ENCODE measurements at places on chromosomes 11 and 22.

DNA sequence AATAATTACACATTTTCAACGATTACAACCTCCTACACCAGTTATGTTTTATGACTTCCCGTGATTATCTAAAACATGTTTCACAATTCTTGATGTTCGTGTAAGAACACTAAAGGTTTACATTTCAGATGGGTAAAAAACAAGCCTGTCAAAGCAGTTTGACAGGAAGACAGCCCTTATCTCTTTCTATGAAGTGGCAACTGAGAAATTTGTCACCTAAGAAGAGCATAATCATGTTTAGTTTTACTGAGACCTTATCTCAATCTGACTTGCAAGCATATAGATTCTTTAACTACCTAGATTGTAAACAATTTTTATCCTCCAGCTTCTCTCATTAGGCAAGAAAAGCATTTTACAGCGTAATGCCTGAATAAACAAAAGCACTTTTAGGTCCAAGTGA is 218.4 kb upstream of the ZBED5 start:
- H3K27me3 ChIP-seq = peaks cover 20% of the 10 kb centered on the region
- no peaks in the 10 kb centered on the region for H3K36me3 ChIP-seq
- no peak for DNase-seq
- H3K4me3 ChIP-seq = no peak overlapping the region
- peaks cover 40% of the 10 kb centered on the region for H3K4me1 ChIP-seq

DNA sequence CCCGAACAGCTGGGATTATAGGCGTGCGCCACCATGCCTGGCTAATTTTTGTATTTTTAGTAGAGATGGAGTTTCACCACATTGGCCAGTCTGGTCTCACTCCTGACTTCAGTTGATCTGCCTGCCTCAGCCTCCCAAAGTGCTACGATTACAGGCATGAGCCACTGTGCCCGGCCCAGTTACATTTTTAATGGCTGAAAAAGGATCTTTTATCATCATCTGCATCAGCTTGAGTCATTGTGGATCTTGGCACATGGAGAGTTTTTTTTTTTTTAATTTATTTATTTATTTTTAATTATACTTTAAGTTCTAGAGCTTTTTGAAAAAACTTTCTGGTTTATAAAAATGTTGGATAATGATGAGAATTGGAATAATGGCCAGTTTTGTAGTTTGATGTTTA is 8.6 kb downstream of the IGHMBP2 start:
- H3K27ac ChIP-seq = no peak overlapping the region
- H3K27me3 ChIP-seq = no peaks in the 10 kb centered on the region
- no peaks in the 10 kb centered on the region for H3K4me1 ChIP-seq
- DNase-seq = no peak

GRCh38 chr22:38937541-38937940 is 19.9 kb upstream of the APOBEC3A start:
- peaks cover 46% of the 10 kb centered on the region for H3K4me1 ChIP-seq
- H3K27me3 ChIP-seq = peaks cover 28% of the 10 kb centered on the region
- peak overlapping the region; percentile 21 for H3K27ac ChIP-seq
- H3K36me3 ChIP-seq = no peaks in the 10 kb centered on the region

GRCh38 chr22:30968015-30968923 is at the start of gene MORC2:
Gene MORC2 (minus strand): TSS chr22:30968774. CDS start chr22:30967889, 885 bp downstream.
- H3K27ac ChIP-seq = peak within 1 kb of the TSS; percentile 92
- H3K36me3 ChIP-seq = peaks cover 97% of the 10 kb centered on the region
- H3K4me1 ChIP-seq = peaks cover 18% of the 10 kb centered on the region
- DNase-seq = no peak
- H3K4me3 ChIP-seq = peak within 1 kb of the TSS; percentile 89
- peaks cover 3% of the 10 kb centered on the region for H3K27me3 ChIP-seq

DNA sequence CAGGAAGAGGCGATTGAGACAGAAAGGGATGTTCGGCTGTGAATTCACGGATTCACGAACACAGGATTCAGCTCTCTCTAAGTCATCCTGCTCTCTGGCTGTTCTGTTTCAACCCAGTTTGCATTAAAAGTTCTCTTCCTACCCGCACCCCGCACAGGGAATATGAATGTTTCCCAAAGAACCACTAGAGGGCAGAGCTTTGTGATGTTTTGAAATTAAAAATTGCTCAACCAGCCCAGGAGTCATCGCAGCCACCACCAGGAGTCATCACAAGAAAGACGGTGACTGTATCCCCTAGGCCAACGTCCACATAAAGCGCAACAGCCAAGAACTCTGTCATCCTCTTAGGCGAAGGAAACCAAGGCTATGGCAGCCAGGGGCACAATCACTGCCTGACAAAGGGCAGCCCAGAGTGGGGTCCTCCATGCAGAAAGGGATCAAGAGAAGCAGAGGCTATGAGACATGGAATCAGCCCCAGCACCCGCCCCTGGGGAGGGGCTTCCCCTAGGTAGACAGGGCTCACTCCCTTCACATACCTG is 122.4 kb downstream of the WT1 start:
- no peak for DNase-seq
- H3K27ac ChIP-seq = peak overlapping the region; percentile 98
- H3K36me3 ChIP-seq = peaks cover 4% of the 10 kb centered on the region
- H3K27me3 ChIP-seq = no peaks in the 10 kb centered on the region
- peak overlapping the region; percentile 77 for H3K4me3 ChIP-seq
- peaks cover 97% of the 10 kb centered on the region for H3K4me1 ChIP-seq

DNA sequence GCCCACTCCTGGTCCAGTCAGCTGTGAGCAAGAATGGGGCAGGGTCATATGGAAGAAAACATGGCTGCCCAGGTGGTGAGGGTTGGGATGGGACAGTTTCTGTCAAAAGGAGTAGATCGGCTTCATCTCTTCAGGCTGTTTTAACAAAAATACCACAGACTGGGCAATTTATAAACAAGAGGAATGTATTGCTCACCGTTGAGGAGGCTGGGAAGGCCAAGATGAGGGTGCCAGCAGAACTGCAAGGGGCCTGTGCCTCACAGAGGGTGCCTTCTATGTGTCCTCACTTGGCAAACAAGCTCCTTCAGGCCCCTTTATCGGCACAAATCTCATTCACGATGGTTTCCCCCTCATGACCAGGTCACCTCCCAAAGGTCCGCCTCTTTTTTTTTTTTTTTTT is 18.1 kb upstream of the RELT start:
- H3K4me1 ChIP-seq = peaks cover 4% of the 10 kb centered on the region
- H3K36me3 ChIP-seq = peaks cover 48% of the 10 kb centered on the region
- H3K27me3 ChIP-seq = peaks cover 5% of the 10 kb centered on the region

- no peak overlapping the region for H3K27ac ChIP-seq
- no peak for DNase-seq
- no peaks in the 10 kb centered on the region for H3K36me3 ChIP-seq
- H3K4me3 ChIP-seq = peak overlapping the region; percentile 73
- H3K4me1 ChIP-seq = peaks cover 14% of the 10 kb centered on the region
Observed at GRCh38 chr22:46025973-46026898, 49.3 kb upstream of the WNT7B start.

- no peaks in the 10 kb centered on the region for H3K27me3 ChIP-seq
- no peaks in the 10 kb centered on the region for H3K36me3 ChIP-seq
Observed at GRCh38 chr11:2413742-2414579, 13.4 kb downstream of the TSSC4 start.

- DNase-seq = no peak
- H3K4me3 ChIP-seq = no peak overlapping the region
- peaks cover 14% of the 10 kb centered on the region for H3K4me1 ChIP-seq
- H3K36me3 ChIP-seq = no peaks in the 10 kb centered on the region
Observed at GRCh38 chr11:7534042-7534378, 20.2 kb downstream of the PPFIBP2 start.

- H3K36me3 ChIP-seq = peaks cover 19% of the 10 kb centered on the region
- H3K4me1 ChIP-seq = no peaks in the 10 kb centered on the region
- H3K27me3 ChIP-seq = peaks cover 2% of the 10 kb centered on the region
- peak overlapping the region; percentile 34 for H3K27ac ChIP-seq
Observed at GRCh38 chr22:38228873-38229740, 27.3 kb downstream of the MAFF start.

DNA sequence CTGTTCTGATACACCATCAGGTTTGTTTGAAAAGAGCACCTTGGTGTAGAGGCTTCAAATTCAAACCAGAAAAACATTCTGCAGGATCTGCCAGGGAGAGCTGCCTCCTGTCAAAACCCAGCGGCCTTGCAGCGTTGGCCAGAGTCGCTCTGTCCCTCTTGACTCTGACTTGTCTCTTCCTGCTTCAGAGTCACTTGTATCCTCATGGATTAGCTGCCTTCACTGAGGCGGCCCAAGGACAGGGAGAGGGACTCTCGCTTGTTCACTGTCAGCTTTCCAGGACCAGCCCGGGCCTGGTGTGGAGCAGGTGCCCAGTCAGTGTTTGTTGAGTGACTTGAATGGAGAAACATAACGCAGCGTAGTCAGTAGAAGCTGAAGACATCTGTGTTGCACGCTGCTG is 18.0 kb downstream of the TBC1D22A start:
- H3K36me3 ChIP-seq = no peaks in the 10 kb centered on the region
- H3K4me1 ChIP-seq = peaks cover 26% of the 10 kb centered on the region
- peak overlapping the region; percentile 62 for H3K27ac ChIP-seq
- H3K27me3 ChIP-seq = peaks cover 5% of the 10 kb centered on the region

DNA sequence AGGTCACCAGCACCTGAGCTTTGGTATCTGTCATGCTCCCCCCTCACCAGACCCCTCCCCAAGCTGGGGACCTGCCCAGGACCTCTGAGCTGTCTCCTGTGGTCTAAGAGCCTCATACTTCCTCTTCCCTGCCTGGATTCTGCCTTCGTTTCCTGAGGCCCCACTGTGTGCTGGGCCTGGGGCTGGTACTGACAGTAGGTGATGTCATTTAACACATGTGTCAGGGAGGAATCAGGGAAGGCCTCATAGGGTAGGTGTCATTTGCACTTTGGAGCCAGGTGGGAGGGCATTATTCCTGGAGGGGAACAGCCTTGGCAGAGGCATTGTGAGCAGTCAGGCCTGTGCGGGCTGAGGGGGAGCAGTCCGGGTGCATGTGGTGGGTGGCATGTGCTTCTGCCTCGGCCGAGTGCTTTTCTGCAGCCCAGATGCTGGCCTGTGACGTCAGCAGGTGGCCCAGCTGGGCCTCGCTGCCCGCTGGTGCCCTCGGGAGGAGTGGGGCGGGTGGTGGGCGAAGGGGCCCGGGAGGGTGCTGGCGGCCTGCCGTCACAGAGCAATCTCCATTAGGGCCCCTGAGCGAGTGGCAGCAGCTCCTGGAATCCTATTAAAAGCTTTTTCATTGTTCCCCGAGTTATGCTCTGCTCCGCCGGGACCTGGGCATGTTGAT is 9.1 kb downstream of the FLRT1 start:
- DNase-seq = no peak
- peaks cover 19% of the 10 kb centered on the region for H3K27me3 ChIP-seq
- peaks cover 31% of the 10 kb centered on the region for H3K4me1 ChIP-seq

GRCh38 chr11:11016068-11016467 is 158.2 kb upstream of the ZBED5 start:
- no peak overlapping the region for H3K4me3 ChIP-seq
- peaks cover 13% of the 10 kb centered on the region for H3K27me3 ChIP-seq
- DNase-seq = no peak
- no peaks in the 10 kb centered on the region for H3K36me3 ChIP-seq
- no peak overlapping the region for H3K27ac ChIP-seq

- H3K27ac ChIP-seq = no peak overlapping the region
- DNase-seq = no peak
- no peaks in the 10 kb centered on the region for H3K27me3 ChIP-seq
- H3K4me1 ChIP-seq = no peaks in the 10 kb centered on the region
- no peak overlapping the region for H3K4me3 ChIP-seq
Observed at GRCh38 chr11:35905646-35906276, 38.1 kb upstream of the LDLRAD3 start.

- H3K4me1 ChIP-seq = peaks cover 95% of the 10 kb centered on the region
- H3K4me3 ChIP-seq = peak overlapping the region; percentile 76
- H3K36me3 ChIP-seq = no peaks in the 10 kb centered on the region
Observed at GRCh38 chr11:65419772-65420481, 2.7 kb upstream of the NEAT1 start.

DNA sequence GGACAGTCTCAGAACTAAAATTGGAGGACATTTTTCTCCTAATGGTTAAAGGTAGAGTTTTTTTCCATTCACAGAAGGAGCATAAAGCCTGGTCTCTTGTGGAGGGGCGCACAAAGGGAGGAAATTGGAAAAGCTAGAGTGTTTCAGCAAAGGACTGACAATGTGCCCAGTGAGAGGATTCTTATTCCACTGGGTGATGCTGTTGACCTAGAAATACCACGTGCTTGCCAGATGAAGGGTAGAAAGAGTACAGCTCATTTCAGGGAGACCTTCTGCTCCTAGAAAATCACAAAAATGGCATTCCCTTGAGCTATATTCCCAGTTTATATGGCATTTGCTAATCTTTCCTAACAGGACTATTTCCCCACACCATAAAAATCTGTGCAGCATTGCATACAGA is 21.1 kb downstream of the MS4A6E start:
- no peak for DNase-seq
- H3K27me3 ChIP-seq = peaks cover 3% of the 10 kb centered on the region
- H3K36me3 ChIP-seq = no peaks in the 10 kb centered on the region
- H3K4me3 ChIP-seq = no peak overlapping the region

- H3K27ac ChIP-seq = no peak overlapping the region
- H3K4me3 ChIP-seq = no peak overlapping the region
- H3K27me3 ChIP-seq = peaks cover 17% of the 10 kb centered on the region
- DNase-seq = no peak
Observed at GRCh38 chr22:26238596-26238995, 69.3 kb downstream of the SEZ6L start.

DNA sequence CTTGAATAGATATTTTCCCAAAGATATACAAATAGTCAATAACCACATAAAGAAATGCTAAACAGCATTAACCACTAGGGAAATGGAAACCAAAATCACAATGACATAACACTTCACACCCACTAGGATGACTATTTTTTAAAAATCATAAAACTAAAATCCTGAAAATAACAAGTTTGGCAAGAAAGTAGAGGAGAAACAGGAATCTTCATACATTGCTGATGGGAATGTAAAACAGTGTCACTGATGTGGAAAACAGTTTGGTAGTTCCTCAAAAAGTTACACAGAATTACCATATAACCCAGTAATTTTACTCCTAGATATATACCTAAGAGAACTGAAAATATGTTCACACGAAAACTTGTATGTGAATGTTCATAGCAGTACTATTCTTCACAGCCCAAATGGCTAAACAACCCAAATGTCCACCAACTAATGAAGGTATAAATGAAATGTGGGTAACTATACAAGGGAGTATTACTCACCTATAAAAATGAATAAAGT is 12.5 kb downstream of the PICALM start:
- H3K4me1 ChIP-seq = no peaks in the 10 kb centered on the region
- no peak overlapping the region for H3K27ac ChIP-seq
- peaks cover 61% of the 10 kb centered on the region for H3K36me3 ChIP-seq
- no peak for DNase-seq

DNA sequence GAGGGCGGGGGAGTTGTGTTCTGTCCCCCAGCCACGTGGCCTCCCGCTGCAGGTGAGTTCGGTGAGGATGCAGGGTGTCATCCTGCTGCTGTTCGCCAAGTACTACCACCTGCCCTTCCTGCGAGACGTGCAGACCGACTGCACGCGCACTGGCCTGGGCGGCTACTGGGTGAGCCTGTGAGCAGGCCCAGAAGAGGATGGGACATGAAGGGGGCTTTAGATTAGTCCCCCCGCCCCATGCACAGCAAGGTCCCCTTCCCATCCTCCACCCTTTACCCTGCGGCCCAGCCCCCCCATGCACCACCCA is 4.1 kb downstream of the INPP5J start:
- peaks cover 5% of the 10 kb centered on the region for H3K27me3 ChIP-seq
- no peak for DNase-seq
- no peaks in the 10 kb centered on the region for H3K36me3 ChIP-seq
- peaks cover 17% of the 10 kb centered on the region for H3K4me1 ChIP-seq
- H3K4me3 ChIP-seq = no peak overlapping the region
